Mesothelial cell of epicardium (in vitro differentiated cells): ENCODE measurements at places on chromosomes 13 and 19. TPM values are rescaled to one million over a fixed set of nuclear protein-coding genes. Genes with fewer than 3 reads are reported as not detected.

- DNase-seq, result no peak
Observed at GRCh38 chr19:10726268-10726667, 8.4 kb downstream of the DNM2 start.

DNA sequence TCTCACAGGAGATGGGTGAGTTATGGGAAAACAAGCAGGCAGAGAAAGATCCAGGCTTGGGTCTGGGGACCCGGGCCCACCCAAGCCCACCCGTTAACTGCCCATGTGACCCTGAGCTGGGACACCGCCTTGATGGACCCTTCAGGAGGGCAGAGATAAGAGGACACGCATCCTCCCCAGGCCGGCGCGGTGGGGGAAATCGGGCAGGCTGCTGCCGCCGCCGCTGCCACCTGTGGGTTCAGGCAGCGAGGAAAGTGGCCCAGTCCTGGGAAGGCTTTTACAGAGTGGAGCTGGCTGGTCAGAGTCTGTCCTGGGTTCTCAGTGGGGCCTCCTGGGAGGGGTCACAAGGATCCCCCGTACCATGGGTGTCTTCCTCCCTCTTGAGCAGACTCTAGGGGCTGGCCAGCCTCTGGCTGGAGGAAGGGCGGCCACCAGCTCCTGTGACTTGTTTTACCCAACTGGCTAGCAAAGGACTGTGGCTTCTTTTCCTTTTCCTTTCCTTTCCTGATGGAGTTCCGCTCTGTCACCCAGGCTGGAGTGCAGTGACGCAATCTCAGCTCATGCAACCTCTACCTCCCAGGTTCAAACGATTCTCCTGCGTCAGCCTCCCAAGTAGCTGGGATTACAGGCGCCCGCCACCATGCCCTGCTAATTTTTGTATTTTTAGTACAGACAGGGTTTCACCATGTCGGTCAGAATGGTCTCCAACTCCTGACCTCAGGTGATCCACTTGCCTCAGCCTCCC lies 155.4 kb downstream of the KDM4B start:
- no peak for DNase-seq

TMTC4 gene
- 37.5 to 40.9 TPM (median 39.3 TPM) in 3 replicates for total RNA-seq

C19orf38 gene
- 2.0 to 2.5 TPM (median 2.3 TPM) in 3 replicates for total RNA-seq

DNA sequence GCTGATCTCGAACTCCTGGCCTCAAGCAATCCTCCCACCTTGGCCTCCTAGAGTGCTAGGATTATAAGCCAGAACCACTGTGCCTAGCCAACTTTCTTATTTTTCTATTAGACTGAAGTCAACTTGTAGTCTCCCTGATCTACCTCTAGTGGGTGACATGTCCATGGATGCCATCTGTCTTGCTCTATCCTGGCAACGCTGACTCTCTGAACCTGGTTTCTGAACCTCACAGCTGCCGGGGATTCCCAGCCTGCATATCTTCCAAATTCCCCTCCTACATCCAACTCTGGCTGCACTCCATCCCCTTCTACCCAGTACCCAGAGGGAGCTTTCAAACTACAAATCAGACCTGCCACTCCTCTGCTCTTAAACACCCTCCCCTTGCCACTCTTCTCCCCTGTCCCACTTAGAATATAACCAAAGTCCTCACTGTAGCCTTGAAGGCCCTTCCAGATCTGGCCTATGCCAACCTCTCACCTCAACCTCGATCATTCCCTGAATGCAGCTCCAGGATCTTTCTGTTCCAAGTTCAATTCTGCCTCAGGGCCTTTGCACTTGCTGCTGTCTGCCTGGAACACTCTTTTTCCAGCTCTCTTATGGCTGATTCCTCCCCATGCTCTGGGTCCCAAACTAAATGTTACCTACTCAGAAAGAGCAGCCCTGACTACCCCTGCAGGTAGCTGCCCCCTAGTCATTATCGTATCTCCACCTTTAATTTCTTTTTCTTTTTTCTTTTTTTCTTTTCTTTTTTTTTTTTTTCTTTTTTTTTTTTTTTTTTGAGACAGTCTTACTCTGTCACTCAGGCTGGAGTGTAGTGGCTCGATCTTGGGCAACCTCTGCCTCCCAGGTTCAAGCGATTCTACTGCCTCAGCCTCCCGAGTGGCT lies 2.2 kb downstream of the CLIP3 start:
- no peak for DNase-seq

MCEMP1 gene
- total RNA-seq, result not detected in 3 replicates

ZNF17 gene
- 16.3 to 18.4 TPM (median 17.4 TPM) in 3 replicates for total RNA-seq

IGSF23 gene
- total RNA-seq, result not detected in 3 replicates

DNA sequence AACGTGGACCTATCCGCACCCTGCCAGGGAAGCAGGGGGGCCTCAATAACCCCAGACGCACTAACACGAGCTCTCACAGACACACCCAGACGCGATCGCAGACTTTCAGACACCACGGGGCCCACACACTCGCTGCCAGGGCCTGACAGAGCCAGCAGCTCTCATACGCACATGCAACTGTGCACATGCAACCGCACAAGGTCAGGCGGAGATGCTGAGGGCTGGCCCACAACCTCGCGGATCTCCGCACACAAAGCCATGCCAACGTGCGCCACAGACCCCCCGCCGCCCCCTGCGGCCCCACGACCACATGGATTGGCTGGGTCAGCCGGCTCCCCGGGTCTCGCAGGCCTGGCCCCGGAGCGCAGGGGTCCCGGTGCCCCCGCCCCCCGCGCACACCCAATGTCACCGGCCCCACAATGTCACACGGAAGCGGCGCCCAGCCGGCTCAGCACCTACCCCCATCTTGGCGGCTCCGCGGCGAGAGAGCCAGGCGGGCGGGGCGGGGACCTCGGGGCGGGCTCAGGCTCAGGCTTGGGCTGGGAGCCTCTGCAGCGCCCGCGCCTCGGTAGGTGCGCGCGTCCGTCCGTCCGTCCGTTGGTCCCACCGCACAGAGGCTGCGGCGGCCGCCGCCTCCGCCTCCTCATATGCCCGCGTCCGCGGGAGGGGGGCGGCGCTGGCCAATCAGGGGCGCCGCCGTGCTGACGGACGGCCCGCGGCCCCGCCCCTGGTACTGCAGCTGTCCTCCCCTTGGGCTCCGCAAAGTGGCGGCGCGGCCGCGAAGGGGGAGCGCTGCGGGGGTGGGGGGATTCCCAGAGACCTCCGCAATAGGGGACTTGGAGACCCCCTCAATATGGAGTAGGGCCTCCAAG lies at the start of gene ATP1A3:
ATP1A3 (minus strand) TSS at position 619 of the 872 bp plus-strand sequence; CDS start at position 465, 154 bp downstream.
- DNase-seq, result no peak

DNA sequence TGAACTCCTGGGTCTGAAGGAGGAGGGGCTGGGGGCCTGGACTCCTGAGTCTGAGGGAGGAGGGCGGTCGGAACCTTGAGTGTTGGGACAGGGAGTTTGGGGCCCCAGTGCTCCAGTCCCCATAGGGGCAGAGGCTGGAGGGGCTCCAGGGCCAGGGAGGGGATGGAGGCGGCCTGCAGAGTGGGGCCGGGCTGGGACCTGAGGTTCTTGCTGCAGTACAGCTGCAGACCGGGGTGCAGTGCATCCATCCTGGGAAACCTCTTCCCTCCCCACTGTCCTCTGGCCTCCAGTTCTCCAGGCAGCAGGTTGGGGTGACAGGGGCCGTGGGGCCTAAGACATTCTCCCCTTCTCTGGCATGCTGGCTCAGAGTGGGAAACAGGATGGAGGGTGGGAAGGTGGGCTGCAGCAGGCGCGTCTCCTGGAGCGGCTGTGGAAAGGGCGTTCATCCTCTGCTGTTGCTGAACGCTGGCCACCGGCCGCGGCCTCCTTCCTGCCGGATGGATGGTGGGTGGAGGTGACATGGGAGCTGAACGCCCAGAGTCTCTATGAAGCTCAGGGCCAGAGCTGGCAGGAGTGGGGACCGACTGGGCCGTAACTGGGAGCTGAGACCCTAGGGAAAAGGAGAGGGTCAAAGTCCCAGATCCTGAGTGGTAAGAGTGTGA lies 1.6 kb downstream of the BRSK1 start:
- no peak for DNase-seq

PSG11 gene
- not detected in 3 replicates for total RNA-seq

CFAP97D2 gene
- not detected in 3 replicates for total RNA-seq

SEMA6B gene
- 6.5 to 6.9 TPM (median 6.8 TPM) in 3 replicates for total RNA-seq

- DNase-seq, result no peak
Observed at GRCh38 chr13:91571681-91572080, 173.3 kb downstream of the GPC5 start.

CDC42EP5 gene
- 114 to 126 TPM (median 115 TPM) in 3 replicates for total RNA-seq
